Activated CD8-positive, alpha-beta memory T cell treated with anti-CD3 and anti-CD28 coated beads for 24 hours (primary cell): ENCODE measurements at places on chromosomes 11 and 22.
A peak's percentile ranks its signal among the peaks of the same experiment; 100 is the strongest.

GRCh38 chr22:25403284-25403810 lies 161.1 kb upstream of the GRK3 start:
- no peak for DNase-seq

DNA sequence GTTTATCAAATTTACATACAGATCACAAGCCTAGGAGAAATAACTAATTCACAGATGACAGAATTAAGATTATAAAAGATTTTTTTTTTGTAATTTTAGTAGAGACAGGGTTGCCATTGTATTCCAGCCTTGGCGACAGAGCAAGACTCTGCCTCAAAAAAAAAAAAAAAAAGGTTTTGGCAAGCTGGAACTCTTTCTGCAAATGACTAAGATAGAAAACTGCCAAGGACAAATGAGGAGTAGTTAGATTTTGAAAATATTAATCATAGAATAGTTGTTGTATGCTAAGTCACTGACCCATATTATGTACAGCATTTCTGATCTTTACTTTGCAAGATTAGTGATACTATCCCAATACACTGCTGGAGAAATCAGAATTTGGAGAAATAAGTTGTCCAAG lies 99.2 kb downstream of the C11orf65 start:
- DNase-seq, result no peak

DNA sequence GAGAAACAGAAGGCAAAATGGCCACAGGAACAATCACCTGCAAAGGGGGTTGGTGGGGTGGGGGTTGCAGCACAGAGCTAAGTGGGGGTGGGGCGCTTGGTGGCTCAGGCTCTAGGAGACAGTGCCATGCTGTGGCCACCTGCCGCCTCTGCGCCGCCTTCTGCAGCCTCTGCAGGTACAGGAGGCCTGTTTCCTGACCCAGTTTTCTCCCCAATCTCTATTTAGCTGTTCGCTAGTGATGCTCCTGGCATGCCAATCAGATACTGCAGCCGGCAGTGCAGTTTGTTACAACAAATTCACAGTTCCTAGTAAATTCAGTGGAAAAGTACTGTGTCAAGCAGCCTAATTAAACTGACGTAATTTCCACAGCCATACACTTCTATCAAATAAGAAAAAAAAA lies 106.4 kb downstream of the SERGEF start:
- no peak for DNase-seq

DNA sequence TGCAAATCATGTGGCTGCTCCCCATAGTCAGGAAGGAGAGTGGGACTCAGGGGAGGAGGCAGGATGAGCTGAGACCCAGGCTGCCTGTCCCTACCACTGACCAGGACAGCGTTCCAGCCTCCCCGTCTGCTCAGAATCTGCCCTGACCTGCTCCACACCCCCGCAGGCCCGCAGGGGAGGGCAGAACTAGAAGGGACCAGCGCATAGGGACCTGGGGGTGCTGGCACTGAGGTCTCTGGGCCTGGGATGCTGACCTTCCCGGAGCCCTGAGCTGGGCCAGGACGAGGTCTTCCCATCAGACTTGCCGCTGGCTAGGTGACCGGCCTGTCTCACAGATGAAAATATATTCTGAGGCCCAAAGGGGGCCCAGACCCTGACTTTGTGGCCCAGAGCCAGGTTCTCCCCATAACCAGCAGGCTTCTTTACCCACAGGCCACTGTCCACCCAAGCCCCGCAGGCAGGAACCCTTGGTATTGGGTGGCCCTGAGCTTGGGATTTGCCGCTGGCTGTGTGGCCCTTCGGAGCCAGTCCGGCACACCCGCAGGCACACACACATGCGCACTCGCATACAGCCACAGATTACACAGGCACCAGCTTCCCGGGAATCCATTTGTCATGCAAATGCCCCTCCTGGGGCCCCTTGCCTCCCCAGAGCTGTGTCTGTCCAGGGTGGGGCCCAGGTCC lies 13.8 kb upstream of the PIM3 start:
- no peak for DNase-seq

DNA sequence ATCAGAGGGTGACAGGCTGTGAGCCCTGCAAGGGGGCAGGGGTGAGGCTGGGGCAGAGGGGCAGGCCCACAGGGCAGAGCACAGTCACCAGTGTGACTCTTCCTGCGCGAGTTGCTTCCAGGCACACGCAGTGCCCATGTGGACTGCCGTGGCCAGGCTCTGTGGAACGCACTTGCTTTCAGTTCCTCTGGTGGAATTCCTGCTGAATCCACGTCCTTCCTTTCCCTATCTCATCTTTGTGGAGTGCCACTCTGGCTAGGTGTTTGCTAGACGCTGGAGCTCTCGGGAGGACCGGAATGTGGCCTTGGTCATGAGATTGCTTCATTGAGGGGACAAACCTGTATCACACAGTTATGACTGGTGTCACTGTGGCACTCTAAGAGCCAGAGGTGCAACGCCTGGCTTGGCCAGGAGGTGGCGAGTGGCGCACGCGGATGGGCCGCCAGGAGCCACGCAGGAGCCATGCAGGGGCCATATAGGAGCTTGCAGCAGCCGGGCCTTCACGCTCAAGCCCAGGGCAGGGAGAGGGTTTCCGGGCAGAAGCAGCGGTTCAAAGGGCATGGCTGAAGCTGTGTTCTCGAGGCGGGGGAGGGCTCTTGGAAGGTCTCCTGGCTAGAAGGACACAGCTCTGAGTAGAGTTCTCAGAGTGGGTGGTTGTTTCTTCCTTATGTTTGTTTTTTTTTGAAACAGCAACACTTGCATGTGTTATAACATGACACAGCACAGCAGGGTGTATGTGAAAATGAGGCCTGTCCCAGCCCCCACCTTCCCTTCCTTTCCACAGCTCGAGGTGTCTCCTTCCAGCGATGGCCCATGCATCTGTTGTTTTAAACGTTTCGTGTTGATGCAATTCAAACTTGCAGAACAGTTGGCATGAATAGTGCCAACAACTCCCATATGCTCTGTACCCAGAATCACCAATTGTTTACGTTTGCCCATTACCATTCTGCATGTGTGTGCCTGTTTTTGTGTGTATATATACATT lies 36.2 kb downstream of the TBC1D22A start:
- DNase-seq, result peak; percentile 92

DNA sequence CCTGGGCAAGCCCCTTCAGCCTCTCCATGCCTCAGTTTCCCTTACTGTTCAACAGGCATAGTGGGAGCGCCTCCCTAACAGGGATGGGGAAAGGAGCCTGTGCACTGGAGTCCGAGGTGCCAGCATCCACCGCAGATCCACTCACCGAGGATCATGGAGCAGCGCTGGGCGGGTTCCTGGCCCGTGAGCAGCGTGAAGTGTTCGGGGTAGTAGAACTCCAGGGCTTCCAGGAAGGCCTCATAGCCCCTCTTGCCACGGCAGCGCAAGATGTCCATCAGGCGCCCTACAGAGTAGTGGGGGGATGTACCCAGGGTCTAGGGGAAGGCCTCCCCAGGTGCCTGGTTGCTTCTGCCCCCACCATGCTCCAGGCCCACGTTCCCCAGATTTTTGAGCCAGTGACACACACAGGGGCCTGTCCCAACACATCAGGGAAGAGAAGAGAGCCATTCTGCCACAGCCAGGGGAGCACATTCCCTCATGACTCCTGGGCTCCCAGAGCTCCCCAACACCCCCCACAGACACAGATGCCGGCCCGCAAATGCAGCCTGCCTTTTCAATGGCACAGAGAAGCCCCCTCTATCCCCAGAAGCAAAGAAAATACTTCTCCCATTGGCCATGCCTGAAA lies 1.3 kb downstream of the CARD10 start:
- no peak for DNase-seq

GRCh38 chr11:127039591-127039990 lies 39.0 kb upstream of the KIRREL3 start:
- no peak for DNase-seq

- DNase-seq, result no peak
Measured at GRCh38 chr11:13260963-13261588, 16.5 kb upstream of the BMAL1 start.

DNA sequence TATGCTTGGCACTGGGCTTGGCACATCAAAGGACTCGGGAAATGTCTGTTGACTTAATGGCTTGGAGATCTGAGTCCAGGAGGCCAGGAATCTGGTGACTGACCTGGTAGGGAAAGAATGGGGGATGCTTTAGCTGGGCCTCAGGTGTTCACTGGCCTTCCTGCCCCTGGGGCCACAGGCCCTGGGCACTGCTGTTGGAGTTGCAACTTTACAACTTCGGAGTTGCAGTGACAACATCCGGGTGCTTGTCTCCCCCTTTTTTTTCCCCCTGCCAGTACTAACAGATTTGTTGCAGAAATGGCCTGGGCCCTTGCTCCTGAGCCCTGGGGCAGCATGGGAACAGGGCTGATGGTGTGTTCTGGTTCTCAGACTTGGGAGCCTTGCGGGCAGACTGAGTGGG lies 23.8 kb downstream of the OSBP2 start:
- DNase-seq, result no peak

DNA sequence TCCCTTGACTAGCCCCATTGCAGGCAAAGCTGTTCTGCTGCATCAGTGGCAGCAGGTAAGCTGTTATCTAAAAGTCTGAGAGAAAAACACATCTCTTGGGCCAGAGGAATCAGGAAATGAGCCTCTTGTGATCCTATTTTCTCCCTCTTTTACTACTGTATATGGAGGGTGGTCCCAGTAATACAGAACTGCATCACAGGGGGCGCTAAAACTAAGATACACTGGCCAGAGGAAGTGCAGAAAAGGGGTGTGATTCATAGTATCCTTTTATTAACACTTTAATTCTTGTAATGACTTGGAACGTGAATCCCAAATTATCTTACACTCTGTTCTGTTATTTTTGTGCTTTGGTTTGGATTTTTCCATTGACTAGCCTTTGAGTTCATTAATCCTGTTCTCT lies 8.8 kb upstream of the MED17 start:
- no peak for DNase-seq

- no peak for DNase-seq
Measured at GRCh38 chr11:92391364-92391763, 166.7 kb downstream of the FAT3 start.

DNA sequence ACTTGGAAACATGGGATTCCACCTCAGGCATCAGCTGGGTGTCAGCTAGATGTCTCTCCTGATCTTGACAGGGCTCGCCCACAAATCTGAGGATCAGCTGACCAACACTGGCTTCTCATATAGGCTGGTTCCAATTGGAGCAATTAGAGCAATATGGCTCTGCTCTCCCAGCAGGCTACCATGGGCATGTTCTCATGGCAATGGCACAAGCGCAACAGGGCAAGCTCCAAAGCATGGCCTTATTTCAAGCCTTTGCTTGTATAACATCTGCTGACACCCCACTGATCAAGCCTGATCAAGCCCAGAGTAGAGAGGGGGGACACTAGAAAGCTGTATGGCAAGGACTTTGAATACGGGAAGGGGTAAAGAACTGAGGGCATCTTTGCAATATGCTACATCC lies 40.7 kb upstream of the SPATA19 start:
- no peak for DNase-seq

DNA sequence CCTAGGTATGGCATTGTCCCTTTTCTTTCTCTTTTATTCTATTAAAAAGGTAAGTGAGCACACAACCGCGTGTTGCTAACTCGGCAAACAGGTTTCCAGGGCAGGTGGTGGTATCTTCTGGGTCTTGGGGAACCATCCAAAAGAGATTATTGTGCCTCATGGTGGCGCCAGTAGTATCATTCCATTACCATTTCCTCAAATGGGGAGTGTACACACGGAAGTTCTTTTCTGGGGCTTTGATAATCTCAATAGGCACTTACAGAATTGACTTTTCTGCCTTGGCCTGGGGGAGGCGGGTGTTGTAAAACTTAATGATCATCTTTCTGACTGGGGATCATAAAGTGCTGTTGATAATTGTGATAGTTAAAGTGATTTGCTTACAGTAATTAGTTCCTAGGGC lies 234.1 kb downstream of the KIRREL3 start:
- DNase-seq, result no peak

DNA sequence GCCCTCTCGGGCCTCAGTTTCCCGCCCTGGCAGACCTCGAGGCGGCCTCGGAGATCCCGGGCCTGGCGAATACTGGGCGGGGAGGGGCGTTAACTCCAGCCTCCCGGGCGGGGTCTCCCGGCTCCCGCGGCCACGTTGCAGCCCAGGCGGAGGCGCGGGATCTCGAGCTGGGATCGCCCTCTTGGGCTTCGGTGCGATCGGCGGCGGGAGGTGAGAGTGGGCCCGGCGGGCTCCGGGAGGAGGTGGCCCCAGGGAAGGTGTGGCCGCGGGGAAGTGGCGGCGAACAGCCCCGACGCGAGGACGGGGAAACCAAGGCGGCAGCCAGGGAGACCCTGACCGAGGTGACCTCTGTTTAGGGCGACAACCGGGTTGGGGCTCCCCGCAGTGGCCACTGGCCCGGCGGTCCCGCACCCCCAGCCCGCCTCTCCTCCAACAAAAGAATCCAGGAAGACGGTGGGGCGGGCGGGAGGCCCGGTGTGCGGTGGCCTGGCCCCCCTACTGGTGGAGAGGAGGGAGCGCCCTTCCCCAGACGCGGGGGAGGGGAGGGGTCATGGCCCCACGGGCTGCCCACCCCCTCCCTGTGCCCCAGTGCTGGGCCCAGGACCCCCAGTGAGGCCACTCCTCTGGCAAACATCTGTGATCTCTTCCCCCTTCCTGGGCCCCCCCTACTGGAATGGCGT lies at the start of gene PHETA2:
Gene PHETA2, plus strand, starts transcription at position 117 of the 680 bp plus-strand sequence. CDS start 3,046 bp downstream, outside the sequence.
- peak; percentile 83 for DNase-seq
